Cerebellum (tissue), 4 donors: ENCODE measurements at places on chromosomes 11 and 22. TPM values are rescaled to one million over a fixed set of nuclear protein-coding genes. Genes with fewer than 3 reads are reported as not detected.

CSNK2A3 gene
- total RNA-seq: 6.2 TPM

ABCC8 gene
- total RNA-seq: 29.0 TPM

POU2AF1 gene
- 0.36 TPM for total RNA-seq

DLG2 gene
- total RNA-seq: 165 TPM

OSBP gene
- total RNA-seq: 31.1 TPM

APOA5 gene
- total RNA-seq: not detected

CDON gene
- total RNA-seq: 35.1 TPM
